ENCODE measurements at places on chromosomes 5 and 9.

DNA sequence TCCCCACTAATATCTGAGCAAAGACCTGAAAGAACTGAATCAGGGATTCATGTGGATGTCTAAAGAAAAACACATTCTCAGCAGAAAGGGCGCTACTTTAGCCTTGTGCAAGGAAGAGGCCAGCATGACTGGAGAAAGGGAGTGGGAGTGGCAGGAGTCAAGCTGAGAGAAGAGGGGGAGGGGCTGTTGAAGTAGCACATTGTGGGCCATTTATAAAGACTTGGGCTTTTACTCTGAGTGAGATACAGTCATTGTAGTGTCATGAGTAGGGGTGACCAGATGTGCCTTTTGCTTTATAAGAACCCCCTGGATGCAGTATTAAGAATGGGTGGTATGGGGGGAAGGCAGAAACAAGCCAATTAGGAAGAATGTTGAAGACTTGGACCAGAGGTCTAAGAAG, 452.8 kb downstream of the ENC1 start:
- DNase-seq: no peak

DNA sequence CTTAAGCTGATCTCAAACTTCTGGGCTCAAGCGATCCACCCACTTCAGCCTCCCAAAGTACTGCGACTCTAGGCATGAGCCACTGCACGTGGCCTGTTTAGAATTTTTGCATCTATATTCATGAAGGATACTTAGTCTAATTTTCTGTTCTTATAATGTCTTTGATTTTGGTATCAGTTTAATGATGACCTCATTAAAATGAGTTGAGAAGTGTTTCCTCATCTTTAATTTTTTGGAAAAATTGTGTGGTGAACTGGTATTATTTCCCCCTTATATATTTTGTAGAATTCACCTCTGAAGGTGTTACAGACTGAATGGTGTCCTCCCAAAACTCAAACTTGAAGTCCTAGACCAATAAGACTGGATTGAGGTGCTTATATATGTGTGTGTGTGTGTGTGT, 46.5 kb downstream of the ANKRD31 start:
- DNase-seq: no peak

GRCh38 chr9:15328946-15329345, 21.9 kb upstream of the TTC39B start:
- DNase-seq: no peak

DNA sequence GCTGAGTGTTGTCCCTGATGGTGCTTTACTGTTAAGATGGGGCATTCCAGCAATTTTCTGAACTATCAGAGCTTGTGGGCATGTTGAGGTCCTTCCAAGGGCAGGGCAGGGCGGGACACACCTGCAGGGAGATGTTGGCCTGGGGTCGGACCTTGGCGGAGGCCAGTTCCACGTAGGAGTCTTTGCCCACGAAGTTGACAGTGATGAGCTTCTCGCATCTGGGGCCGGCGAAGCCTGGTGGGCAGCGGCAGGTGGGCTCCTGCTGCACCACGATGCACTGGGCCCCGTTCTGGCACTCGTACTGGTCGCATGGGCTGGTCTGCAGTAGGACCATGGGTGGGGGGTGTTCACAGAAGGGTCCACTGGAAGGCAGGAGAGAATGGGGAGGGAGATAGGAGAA, 106.4 kb upstream of the PANK3 start:
- no peak for DNase-seq

DNA sequence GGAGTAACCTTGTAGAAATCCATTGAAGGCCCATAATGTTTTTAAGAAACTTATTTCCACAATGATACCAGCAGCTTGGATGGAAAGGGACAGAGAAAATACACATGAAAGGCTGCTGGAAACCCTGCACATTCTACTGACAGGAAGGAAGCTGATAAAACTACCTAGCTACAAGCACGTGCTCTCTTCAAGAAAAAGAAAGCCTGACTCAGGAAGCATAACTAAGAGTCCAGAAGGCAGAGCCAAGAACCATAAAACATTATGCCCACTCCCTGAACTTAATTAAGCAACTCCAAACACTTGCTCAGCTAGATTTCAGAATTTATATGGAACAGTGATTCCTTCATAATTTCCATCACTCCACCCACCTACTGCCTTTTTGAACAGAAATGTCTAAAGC, 430.8 kb downstream of the SEMA5A start:
- no peak for DNase-seq

DNA sequence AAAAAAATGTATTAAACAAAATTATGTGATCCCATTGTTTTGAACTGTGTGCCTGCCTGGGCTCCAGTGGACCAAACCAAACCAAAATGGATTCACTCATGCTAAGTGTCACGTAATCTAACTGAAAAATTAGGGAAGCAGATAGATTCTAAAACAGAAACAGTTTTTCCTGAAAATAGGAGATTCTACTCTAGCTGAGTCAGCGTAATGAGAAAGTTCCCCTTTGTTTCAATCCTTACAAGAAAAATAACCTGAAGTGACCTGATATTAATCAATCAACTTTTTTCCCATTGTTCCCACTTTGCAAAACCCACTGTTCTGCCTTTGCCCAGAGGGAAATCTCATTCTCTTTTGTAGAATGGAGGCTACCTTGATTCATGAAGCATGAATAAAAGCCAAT, 682.4 kb upstream of the CDH10 start:
- DNase-seq: no peak

DNA sequence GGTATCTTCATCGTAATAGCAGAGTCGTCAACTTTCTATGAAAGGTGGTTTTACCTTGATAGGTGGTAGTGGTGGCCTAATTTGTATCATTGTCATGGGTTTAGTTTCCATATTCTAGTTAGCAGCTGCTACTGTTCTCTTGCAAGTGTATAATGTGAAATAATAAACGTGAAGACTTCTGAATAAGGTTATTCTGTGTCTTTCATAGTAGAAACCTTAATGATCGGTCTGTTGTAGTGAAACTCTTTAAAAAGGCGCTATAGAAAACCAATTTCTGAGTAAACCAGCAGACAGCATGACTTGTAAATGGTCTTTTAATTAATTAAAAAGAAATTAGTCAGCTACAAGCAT, 1.6 kb downstream of the SET start:
- DNase-seq: no peak
